Myometrial cell (primary cell): ENCODE measurements at places on chromosomes 13 and 19. TPM values are rescaled to one million over a fixed set of nuclear protein-coding genes. Genes with fewer than 3 reads are reported as not detected.

LILRB5 gene
- not detected in 2 replicates for total RNA-seq

CD37 gene
- not detected in 2 replicates for total RNA-seq

ZNF177 gene
- total RNA-seq = 0.29 and 0.71 TPM in 2 replicates

TMEM259 gene
- total RNA-seq = 175 and 210 TPM in 2 replicates

AMER2 gene
- not detected in 2 replicates for total RNA-seq

KIR3DL2 gene
- not detected in 2 replicates for total RNA-seq

KLK3 gene
- not detected in 2 replicates for total RNA-seq

SOX1 gene
- under 0.01 TPM in 1 of 2 replicates, not detected in the other for total RNA-seq

ZNF677 gene
- 6.9 and 13.1 TPM in 2 replicates for total RNA-seq

ZNF835 gene
- total RNA-seq = not detected in 2 replicates

FAM216B gene
- not detected in 2 replicates for total RNA-seq

LINGO3 gene
- total RNA-seq = not detected in 2 replicates

ZNF492 gene
- total RNA-seq = 0.35 TPM in 1 of 2 replicates, not detected in the other

WDR87 gene
- not detected in 2 replicates for total RNA-seq

PLIN4 gene
- total RNA-seq = 0.71 and 1.2 TPM in 2 replicates

KCNN1 gene
- not detected in 2 replicates for total RNA-seq

ACP7 gene
- not detected in 2 replicates for total RNA-seq

NPAS1 gene
- under 0.01 and 2.5 TPM in 2 replicates for total RNA-seq

GNG7 gene
- total RNA-seq = under 0.01 TPM in 1 of 2 replicates, not detected in the other

VSTM1 gene
- not detected in 2 replicates for total RNA-seq

CGB5 gene
- total RNA-seq = not detected in 2 replicates

FCGBP gene
- not detected in 2 replicates for total RNA-seq

ZNF578 gene
- 0.58 and 1.6 TPM in 2 replicates for total RNA-seq

SBK3 gene
- total RNA-seq = 0.58 TPM in 1 of 2 replicates, not detected in the other

LILRB1 gene
- total RNA-seq = not detected in 2 replicates

PDX1 gene
- not detected in 2 replicates for total RNA-seq

GTF2F2 gene
- 23.1 and 32.3 TPM in 2 replicates for total RNA-seq

REEP6 gene
- total RNA-seq = 4.0 and 8.2 TPM in 2 replicates

ZGLP1 gene
- total RNA-seq = 0.53 and 0.58 TPM in 2 replicates

ANKLE1 gene
- under 0.01 and 0.29 TPM in 2 replicates for total RNA-seq
